ENCODE measurements at places on chromosomes 16 and 17.

GRCh38 chr16:68298907-68299561 lies 11.7 kb downstream of the SLC7A6OS start:
- DNase-seq, result no peak

DNA sequence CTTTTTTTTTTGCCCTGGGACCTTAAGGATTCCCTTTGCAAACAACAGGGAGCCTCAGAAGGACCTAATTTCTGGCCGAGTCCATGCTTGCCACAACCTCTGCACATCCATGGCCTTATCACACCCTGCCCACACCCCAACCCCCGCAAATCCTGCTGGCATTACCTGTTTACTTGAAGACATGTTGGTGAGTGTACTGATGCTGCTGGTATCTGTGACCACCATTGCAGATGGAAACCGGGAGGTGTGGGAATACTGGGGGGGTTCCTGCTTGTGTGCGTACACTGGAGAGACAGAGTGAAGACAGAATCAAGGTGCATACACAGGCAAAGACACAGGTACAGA lies 46.0 kb downstream of the HNF1B start:
- DNase-seq, result no peak

- DNase-seq, result no peak
Measured at GRCh38 chr17:15261258-15261801, 3.8 kb downstream of the PMP22 start.

DNA sequence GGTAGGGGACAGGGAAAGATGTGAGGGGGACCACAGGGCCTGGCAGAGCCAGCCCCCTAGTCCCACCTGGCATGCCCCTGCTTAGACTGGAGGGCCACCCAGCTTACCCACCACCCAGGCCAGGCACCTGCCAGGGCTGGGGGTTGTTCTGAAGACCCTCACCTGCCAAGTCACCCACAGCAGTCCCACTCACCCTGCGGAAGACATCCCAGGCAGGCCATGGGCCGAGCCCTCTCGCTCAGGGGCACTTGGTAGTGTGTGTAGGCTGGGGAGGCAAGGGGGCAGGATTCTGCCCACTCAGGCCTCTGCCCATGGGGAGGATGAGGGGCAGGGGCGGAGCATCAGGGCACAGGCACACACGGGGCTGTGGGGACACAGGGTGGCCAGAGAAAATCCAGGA lies 4.0 kb downstream of the PLCD3 start:
- no peak for DNase-seq

DNA sequence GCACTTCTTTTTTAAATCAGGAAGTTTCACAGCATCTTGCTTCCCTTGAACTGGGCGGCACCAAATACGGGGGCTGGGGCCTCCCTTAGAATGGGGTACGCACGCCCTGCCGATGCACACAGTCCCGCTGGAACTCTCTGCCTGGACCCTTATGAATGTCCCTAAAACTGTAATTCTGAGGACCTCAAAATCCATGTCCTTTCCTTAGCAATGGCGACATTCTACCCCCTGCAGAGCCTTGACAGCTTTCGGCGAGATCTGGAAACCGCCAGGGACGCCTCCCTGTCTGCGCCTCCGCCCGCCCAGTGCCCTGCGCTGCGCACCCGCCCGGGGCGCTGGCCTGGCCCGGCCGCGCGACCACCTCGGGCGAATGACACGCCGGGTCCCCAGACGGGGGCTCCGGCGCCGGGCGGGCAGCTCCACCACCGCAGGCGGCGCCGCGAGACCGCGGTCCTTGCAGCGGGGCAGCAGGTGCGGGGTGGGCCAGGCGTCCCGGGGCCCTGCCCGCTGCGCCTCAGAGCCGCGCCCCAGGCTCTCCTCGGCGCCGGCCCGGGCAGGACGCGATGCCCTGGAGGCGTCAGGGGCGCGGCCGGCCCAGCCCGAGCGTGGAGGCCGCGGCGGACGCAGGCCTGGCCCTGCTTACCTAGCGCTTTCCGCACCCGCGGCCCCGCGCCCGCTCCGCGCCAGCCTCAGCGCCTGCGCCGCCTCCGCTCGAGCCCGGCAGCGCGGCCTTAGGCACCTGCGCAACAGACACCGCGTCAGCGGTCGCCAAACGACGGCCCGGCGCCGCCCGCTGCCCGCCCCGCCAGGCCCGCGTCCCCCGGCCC lies 548 bp downstream of the HAGH start:
- DNase-seq, result peak; percentile 65

DNA sequence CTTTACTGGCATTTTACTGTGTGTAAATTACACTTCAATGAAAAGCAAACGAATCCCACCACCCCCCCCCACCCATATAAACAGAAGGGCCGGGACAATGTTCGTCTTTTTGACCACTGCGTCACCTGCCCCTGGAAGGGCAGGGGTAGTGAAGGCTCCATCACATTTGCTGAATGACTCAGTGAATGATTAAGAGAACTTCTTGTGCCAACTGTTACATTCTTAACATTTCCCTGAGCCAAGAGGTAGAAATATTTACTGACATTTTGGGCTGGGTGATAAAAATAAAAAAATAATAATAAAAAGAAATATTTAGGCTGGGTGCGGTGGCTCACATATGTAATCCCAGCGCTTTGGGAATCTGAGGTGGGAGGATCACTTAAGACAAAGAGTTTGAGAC lies 24.1 kb downstream of the C16orf96 start:
- DNase-seq, result no peak

GRCh38 chr16:3046641-3047386 lies 453 bp downstream of the MMP25 start:
- no peak for DNase-seq

DNA sequence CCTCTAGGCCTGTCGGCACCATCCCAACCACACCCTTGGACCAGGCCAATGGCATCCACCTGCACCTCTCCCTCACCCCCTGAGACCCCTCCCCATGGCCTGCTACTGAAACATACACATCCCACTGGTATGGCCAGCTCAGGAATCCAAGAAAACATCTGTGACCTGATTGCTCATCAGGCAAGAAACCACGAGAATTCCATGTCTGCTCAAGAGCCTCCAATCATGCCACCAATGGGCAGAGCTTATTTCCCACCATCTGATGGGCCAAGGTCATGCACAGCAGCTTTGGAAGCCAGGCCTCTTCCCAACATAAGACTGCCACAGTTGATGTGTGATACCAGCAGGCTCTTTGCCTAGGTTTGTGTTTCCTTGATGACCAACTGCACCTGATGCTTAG lies 190.1 kb downstream of the C16orf78 start:
- no peak for DNase-seq

DNA sequence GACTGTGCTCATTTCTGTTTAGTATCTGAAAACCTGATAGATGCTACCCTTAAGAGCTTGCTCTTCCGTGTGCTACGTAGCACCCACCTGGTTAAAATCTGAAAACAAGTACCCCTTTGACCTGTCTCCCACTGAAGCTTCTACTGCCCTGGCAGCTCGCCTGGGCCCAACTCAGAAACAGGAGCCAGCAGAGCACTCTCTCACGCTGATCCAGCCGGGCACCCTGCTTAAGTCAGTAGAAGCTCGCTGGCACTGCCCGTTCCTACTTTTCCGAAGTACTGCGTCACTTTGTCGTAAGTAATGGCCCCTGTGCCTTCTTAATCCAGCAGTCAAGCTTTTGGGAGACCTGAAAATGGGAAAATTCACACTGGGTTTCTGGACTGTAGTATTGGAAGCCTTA lies 18.9 kb downstream of the NTAN1 start:
- no peak for DNase-seq

GRCh38 chr17:416293-417206 lies 63.9 kb upstream of the RPH3AL start:
- DNase-seq, result no peak

DNA sequence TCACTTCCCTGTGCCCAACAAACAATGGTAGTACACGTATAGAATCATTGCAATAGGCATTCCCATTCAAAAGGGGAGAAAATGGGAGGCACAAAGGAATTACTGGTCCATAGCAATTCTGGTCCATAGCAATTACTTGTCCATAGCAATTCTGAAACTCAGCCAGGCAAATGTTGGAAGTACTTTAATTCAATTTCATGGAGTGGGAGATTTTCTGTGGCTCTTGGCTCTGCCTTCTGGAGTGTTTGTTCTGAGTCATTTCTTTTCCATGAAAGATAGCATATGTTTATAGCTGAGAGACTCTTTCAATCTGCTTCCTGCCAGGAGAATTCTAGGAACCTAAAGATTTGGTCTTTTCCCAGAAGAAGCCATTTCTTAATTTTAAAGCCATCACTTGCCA lies 182.8 kb upstream of the ELAC2 start:
- DNase-seq, result no peak

GRCh38 chr17:62867303-62867702 lies 59.2 kb upstream of the MARCHF10 start:
- DNase-seq, result no peak

DNA sequence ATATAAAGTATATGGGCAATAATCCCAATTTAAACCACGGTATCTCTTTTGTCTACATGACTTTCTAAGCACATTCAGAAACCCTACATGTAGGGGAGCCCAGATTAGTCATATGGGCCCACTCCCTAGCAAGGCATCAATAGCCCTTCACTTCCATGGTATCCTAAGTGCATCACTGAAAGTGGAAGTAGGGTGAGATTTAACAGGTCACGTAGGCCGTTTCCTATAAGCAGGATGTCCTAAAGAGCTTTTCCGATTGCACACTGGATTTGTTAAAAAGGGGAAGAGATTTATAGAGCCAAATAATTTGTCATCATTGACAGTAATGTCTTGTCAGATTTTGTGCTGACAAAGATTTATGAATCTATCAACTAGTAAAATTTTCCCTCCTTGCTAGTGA lies 39.0 kb downstream of the CA4 start:
- DNase-seq, result no peak

DNA sequence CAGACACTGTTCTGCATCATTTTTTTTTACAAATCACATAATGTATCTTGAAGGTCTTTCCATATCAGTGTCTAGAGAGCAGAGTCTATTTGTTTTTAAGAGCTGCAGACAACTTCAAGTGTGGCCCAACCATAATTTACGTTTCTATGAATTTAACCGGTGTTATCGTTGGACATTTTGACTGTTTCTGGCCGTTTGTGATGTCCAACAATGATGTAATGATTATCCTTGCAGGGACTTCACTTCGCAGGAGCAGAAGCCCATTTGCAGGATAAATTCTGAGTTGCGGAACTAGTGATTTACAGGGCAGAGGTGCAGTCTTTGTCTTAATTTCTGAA lies 26.9 kb upstream of the HLF start:
- DNase-seq, result no peak

GRCh38 chr17:77571155-77571981 lies 387.1 kb upstream of the TNRC6C start:
- no peak for DNase-seq

DNA sequence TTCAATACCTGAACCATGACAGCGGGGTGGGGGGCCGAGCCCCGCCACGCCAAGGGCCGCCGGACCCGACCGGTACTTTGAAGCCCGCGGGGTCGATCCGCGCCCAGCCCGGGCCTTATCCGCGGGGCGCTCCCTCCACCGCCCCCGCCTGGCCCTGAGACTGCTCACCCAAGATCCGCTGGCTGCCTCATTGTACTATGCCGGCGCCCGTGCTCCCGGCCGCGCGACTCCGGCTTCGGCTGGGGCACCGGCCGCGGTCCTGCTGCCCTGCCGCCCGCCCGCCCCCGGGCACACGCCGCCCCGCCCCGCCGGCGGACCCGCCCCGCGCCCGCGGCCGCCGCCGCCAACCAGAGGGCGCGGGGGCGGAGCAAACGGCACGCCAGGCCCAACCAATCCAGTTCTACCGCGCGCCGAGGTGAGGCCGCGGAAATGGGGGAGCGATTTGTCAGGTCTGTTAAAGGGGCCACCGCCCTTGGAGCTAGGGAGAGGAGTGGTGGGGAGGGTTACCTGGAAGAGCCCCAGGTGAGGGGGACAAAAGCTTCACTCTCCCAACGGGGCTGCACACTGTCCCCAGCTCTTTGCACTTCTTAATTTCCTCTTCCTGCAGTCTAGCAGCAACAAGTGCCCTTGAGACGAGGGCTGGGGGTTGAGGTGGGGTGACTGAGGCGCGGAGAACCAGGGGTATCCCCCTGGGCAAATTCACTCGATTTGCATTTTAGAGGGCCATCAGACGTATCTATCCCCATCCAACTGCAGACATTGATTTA lies at the start of gene TEX2:
TSS of gene TEX2 (minus strand) at position 261 of the 767 bp plus-strand sequence. CDS start 49,043 bp downstream, outside the sequence.
- DNase-seq, result peak; percentile 87

DNA sequence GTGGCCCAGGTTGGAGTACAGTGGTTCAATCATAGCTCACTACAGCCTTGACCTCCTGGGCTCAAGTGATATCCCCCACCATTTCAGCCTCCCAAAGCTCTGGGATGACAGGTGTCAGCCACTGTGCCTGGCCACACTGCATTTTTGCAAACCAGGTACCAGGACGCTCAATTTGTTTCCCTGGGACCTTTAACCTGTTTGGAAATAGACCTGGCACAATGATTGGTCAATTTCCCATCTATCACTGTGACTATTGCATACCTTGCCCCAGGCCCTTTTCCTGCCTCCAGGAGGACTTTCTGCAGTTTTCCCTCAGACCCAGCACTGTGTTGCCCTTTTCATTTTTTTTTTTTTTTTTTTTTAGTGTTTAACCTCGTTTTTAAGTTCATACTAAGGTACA lies 11.1 kb upstream of the FUS start:
- no peak for DNase-seq

DNA sequence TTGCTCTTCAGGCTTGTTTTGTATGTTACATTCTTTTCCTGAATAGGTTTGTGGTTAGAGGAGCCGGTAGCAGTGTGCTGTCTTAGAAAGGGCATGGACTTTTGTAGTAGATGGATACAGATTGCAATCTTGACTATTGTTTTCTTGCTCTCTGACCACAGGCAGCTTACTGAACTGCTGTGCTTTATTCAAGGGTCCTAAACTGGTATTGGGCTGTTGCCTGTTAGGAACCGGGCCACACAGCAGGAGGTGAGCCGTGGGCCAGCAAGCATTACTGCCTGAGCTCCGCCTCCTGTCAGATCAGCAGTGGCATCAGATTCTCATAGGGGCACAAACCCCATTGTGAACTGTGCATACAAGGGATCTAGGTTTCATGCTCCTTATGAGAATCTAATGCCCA lies 373.9 kb downstream of the CPPED1 start:
- no peak for DNase-seq

- no peak for DNase-seq
Measured at GRCh38 chr16:30131869-30132475, 9.0 kb upstream of the MAPK3 start.

- DNase-seq, result no peak
Measured at GRCh38 chr17:14298221-14298946, 2.5 kb upstream of the HS3ST3B1 start.

DNA sequence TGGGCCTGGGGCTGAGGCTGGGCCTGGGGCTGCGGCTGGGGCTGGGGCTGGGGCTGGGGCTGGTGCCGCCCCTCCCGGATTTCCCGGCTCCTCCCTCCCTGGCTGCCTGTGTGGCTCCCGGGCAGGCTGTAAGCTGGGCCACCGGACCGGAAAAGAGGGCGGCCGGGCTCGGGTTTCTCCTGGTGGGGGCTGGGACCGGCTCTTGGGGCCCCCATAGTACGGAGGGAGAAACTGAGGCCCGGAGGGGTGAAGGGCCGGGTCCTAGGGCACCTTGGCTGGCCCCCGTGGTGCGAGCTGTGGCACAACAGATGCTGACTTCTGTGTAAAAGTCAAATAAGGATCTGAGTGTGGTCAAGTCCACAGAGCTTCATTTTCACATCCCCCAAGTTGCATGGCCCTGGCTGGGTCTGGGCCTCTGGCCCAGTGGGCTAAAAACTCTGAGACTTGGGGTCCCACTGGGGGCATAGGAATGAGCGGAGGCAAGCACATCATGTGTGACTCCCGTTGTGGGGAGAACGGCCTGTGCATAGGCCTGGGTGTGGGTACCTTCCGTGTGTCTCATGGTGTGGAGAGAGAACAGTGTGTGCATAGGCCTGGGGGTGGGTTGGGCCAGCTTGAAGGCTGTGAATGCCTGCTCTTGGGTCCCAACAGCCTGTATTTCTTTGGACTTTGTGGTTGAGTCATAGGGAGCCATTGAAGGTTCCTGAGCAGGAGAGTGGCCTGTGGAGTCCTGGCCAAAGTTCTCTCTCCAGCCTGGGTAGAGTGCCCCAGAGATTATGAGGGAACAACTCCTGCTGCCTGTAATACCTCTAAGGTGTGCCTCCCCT lies 123.9 kb upstream of the CIBAR2 start:
- DNase-seq, result no peak

All from stimulated activated CD8-positive, alpha-beta memory T cell treated with anti-CD3 and anti-CD28 coated beads, Interleukin-15, amount 100 ng/mL, for 48 hours (primary cell).